AG04449 (cell line): ENCODE measurements at places on chromosomes 11 and 22.

GRCh38 chr11:128468111-128468510, 119.2 kb downstream of the ETS1 start:
- no peak for DNase-seq

GRCh38 chr11:12259956-12260355, 117.4 kb upstream of the PARVA start:
- DNase-seq = no peak

DNA sequence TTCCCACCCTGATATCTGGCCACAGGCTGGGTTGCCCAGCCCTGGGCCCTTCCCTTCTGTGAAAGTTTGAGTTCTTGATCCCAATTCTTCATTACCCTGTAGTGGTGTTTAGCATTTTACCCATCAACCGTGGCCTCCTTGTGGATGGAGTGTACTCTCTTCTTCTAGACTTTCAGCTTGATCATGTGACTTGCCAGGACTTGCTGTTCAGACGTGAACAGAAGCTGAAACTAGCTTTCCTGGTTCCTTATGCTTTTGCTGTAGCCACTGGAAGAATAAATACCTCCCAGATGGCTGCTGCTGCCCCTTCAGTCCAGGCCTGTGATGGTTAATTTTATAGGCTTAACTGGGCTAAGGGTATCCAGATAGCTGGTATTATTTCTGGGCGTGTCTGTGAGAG, 32.7 kb upstream of the DAGLA start:
- no peak for DNase-seq

DNA sequence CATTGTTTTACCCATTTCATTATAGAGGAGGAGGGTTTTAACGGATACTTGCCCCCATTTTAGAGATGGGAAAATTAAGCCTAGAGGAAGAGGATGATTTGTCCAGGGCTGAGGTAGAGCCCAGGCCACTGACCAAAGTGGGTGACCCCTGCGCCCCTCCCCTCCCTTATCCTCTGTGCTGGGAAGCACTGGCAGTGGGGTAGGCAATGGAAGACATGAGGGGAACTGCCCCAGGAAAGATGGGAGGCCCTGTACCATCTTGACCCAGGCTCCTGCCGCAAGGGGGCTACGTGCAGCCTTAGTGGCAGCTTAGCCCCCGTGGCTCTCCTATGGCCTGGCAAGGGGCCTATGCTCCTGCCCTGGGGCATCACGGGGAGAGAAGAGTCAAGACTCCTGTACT, 76.4 kb upstream of the MYOD1 start:
- no peak for DNase-seq

DNA sequence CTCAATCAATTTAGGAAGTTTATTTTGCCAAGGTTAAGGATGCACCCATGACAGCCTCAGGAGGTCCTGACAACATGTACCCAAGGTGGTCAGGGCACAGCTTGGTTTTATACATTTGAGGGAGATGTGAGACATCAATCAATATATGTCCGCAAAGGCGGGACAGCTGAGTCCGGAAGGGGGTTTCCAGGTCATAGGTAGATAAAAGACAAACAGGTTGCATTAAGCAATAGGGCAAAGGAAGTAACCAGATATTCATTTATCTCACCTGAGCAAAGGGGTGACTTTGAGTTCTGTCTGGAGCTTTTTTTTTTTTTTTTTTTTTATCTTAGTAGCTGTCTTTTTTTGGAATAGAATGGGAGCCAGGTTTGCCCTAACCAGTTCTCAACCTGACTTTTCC, 2.0 kb upstream of the TRIM34 start:
- no peak for DNase-seq

GRCh38 chr11:73321604-73322381, 13.7 kb downstream of the ARHGEF17 start:
- no peak for DNase-seq

DNA sequence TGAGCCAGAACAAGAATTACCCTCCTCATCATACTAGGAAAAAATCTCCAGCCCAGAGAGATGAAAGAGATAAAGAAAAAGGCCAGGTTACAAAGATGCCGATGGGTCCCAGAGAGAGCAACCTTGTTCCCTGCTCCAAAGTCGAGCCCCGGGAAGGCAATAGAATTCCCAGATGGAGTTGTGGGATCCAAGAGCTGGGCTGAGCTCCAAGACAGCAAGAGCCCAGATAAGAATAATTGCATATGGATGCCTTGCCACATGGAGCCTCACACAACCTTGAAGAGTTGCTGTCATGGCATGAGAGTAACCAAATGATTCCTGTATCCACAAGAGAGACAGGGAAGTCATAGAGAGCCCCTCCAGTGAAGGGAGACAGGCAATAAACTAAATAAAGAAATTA, 30.9 kb downstream of the IL10RA start:
- DNase-seq = no peak

- no peak for DNase-seq
Measured at GRCh38 chr11:122068837-122069236, 47.2 kb downstream of the BLID start.

- no peak for DNase-seq
Measured at GRCh38 chr11:108766596-108767173, 101.8 kb downstream of the DDX10 start.
